ENCODE measurements at places on chromosomes 5 and 9.

DNA sequence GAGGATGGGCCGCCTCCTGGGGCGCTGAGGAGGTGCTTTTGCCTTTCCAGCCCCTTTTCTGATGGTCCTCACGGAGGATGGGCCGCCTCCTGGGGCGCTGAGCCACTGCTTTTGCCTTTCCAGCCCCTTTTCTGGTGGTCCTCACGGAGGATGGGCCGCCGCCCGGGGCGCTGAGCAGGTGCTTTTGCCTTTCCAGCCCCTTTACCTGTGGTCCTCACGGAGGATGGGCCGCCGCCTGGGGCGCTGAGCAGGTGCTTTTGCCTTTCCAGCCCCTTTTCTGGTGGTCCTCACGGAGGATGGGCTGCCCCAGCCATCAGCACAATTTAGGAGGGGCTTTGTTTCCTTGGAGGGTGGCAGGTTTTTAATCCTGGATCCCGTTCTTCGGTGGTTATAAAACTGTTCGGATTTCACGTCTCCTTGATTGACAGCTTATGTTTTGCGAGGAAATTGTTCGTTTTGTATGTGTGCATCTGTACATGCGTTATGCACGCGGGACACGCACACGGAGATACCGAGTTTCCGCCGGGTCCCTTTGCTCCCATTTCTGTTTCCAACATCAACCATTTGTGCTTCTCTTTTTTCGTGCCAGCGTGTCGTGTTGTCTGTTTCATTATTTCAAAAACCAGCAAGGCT lies 34.7 kb upstream of the SLC9A3 start:
- no peak for DNase-seq

DNA sequence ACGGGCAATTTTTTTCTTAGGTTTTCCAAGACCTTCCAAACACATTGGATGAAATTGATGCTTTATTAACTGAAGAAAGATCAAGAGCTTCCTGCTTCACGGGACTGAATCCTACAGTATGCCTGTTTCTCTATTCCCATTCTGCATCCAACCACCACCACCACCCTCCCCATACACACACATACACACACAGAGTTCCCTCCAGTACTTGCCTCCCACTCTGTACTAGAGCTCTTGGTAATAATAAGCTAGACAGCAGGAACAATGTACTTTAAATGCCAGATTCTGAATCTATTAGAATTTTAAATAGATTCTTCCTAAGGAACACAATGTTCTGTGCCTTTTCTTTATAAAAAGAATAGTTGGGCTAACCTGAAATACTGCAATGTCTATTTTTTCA lies 67.4 kb downstream of the KLF9 start:
- DNase-seq: no peak

DNA sequence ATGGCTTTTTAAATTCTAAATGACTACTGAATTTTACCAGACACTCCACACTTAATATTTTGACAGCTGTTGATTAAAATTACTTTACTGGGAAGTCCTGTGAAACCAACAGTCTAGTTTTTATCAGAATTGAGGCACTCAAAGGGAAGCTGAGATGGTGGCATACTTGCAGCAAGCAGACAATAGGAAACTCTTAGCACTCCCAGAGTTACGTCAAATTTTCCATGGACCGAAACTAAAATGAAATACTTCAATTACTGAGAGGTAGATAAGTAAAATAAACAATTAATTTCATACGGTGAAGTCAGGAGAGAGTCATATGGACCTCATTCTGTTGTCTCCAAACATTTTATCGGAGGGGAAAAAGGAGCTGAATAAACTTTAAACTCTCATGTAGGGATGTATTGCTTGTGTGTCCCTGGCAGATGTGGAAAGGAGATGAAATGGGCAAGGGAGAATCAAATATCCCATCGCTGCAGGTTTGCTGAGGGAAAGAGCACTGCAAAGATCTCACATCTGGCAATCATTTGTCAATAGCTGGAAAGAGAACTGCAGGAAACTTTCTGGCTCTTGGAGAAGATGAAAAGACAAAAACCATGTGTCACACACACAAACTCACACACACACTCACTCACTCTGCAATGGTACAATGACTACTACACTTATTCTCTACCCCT lies 189.4 kb downstream of the BNC2 start:
- DNase-seq: no peak

- no peak for DNase-seq
Observed at GRCh38 chr5:73892806-73893205, 266.8 kb downstream of the ARHGEF28 start.

DNA sequence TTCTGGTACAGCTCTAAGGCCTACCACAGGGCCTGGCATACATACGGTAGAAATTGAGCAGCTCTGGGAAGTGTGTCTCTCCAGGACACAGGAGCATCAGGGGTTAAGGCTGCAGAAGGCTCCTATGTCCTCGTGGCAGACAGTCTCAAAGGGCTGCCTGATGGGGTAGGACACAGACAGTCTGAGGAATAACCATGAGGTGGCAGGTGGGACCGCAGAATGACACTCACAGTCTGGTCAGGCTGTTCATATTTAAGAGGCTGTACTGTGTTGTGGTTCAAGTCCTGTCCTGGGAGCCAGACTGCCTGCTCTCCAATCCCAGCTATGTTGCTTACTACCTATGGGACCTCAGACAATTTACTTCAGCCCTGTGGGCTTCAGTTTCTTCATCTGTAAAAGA lies 217.1 kb downstream of the TRIM32 start:
- DNase-seq: no peak

GRCh38 chr5:80153586-80154126 lies 102.2 kb downstream of the SERINC5 start:
- no peak for DNase-seq

DNA sequence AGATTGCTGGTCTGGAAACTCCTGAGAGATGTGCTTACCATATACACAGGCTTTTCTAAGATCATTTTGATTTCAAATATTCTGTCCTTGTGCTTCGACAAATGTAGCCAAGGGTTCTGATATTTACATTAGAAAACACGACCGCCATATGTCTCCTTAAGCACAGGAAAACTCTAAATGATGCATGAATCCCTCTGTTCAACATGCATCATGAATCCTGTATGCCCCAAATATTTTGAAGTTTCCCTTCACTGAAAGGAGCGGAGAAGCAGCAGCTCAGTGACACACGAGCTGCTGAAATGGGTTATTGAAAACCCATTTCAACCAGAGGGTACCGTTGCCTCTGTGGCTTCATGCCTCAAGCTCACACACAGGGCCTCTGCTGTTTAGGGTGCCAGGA lies 74.4 kb downstream of the NREP start:
- no peak for DNase-seq

DNA sequence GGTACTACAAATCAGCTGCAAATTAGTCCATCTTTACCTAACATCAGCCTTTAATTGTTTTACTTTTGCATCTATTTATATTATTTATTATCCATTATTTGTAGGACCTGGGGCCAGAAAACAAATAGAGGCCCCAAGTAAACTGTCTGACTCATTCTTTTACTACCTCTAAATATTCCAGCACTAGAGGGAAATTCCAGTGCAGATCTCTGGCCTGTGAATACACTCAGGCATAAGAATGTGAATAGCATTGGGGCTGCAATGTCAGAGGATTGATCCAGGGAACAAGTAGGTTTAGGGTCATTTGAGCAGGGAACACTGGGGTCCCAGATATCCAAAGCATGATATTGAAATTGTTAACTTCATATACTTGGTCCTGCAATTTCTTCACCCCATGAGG lies 176.6 kb upstream of the TYRP1 start:
- no peak for DNase-seq

GRCh38 chr5:76367623-76368371 lies 35.3 kb upstream of the IQGAP2 start:
- DNase-seq: no peak

- DNase-seq: no peak
Observed at GRCh38 chr5:54837981-54838380, 147.4 kb downstream of the ESM1 start.

DNA sequence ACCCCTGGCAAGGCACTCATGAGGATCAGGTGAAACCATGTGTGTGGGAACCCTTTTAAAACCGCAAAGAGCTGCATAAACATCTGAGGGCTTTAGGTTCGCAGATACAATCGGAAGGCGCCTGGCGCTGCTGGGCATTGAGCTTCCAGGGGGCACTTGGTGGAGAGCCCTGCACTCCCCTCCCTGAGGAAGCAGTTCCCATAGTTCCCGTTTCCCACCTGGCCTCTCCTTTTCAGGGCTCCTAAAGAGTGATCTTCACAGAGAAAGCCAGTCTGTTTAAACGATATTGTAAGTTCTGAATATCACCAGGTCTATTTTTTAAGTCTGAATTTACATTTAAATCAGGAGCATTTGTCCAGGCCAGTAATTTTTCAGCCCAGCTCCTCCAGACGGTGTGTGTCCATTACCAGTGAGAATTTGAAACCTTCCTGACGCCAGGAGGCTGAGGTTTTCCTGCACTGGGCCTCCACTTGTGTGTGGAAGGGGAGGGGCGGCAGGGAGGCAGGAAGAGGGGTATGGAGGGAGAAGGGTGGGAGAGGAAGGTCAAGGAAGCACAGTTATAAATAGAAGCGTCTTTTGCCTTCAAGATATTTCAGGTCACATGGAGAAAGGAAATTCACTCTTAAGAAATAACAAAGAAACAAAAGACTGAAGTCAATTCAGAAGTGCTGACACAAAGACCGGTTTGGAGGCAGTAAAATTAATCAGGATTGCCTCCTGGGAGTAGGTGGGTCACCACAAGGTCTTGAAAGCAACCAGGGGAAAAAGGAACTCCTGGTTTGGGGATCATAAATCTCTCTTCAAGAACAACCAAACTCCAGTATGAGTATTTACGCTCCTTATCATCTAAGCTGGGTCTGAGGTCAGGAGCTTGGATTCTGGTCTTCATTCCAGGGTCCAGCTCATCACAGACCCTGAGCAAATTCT lies 14.3 kb upstream of the MGAT1 start:
- no peak for DNase-seq

GRCh38 chr5:102539996-102540728 lies 41.4 kb upstream of the SLCO6A1 start:
- DNase-seq: no peak

GRCh38 chr5:74382123-74382855 lies 258.2 kb downstream of the ENC1 start:
- no peak for DNase-seq

DNA sequence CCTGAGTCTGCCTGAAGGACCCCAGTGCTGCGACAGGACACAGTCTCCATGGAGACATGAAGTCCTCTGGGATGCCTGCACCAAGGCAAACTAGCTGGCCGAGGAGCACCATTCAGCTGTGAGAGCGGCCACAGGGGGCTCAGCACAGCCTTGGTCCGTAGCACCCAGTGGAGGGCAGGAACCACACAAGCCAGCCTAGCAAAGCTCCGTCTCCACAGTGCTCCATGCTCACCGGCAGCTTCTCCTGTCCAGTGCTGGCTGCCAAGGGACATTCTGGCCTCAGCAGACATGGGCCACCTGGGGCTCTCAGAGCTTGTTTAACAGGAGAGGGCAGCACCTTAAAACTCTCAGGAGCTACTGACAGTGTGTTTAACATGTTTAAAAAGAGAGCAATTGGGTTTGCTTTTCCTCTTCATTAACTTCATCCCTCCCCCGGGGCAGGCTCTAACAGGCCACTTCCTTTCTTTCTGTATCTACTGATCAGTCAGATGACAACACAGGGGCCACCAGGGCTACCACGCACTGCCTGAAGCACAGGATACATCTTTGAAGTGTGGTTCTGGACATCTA lies 57.0 kb downstream of the SECISBP2 start:
- peak; percentile 40 for DNase-seq

GRCh38 chr5:91212714-91213092 lies 170.4 kb downstream of the ARRDC3 start:
- DNase-seq: no peak

GRCh38 chr9:8760000-8760767 lies 960.6 kb upstream of the DMAC1 start:
- no peak for DNase-seq

DNA sequence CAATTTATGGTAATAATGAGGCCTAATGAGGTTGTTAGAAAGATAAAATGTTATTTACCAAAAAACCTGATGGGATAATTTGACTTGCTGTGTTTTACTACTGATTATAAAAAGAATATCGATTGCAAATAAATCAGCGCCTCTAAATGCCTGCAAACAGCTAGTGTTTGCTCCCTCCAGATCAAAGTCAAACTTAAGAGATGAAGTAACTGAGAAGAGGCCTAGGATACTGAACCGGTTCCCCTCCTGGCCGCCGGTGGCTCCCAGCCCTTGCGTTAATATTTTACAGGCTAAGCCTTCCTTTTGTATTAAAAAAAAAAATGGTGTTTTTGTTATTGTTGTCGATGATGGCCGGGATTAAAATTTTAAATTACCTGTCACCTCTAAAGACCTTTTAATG lies 2.6 kb downstream of the IRX1 start:
- DNase-seq: no peak

DNA sequence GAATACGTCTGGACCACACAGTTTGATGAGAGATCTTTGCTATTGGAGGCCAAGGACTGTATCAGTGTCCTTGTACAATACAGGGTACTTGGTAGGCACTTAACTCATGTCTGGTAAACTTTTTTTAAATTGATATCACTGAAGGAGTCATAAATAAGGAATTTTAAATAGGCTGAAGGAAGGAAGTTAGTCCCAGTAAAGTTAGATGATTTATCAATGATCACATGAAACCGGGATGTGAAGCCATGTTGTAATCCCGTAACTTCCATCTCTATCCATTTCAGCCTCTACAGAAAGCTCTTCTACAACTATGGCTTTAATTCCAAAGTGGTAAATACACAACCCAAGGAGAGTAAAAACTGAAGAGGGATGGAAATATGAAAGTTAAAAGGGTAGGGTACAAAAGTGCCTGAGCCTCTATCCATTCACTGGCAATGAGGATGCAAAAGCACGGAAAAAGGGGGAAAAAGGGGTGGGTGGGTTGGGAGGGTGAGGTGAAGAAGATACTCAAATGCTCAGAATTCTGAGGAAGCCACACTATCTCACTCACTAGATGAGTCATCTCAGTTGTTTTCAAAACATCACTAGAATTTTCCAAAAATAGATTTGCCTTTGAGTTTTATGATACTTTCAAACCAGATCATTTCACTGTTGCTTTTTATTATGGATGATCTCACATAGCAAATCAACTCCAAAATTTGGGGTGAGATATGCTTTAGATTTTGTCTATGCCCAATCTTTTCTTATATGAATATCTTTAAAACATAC lies 1053.5 kb downstream of the NR2F1-AS1 start:
- DNase-seq: no peak

DNA sequence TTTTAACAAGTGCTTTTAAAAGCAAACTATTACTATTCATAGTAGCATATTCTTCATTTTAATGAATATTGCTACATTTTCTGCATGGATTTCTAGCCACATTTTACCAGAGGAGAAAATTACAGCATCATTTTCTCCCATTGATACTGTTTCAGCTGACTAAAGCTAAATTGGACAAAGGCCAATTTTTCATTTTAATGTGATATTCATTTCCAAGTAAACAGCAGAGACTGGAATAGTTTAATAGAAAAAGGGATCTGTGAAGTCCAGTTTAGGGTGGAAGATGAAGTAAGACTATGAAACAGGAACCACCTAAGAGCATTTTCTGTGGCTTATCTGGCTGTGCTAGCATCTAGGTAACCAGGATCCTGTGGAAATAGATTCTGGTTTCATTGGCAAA lies 128.1 kb downstream of the GIN1 start:
- DNase-seq: no peak

GRCh38 chr9:966870-967269 lies 9.6 kb upstream of the DMRT3 start:
- no peak for DNase-seq

GRCh38 chr5:106399391-106399790 lies 1271.3 kb downstream of the EFNA5 start:
- DNase-seq: no peak

- no peak for DNase-seq
Observed at GRCh38 chr9:128103589-128103962, 24.0 kb downstream of the PTGES2 start.

GRCh38 chr9:132312873-132313272 lies 41.9 kb downstream of the SETX start:
- DNase-seq: no peak

- DNase-seq: no peak
Observed at GRCh38 chr9:96318921-96319565, 17.1 kb upstream of the HSD17B3 start.
